ENCODE measurements at places on chromosomes 6 and 20.

GRCh38 chr6:110511401-110511800 lies 35.0 kb upstream of the SLC22A16 start:
- no peak for DNase-seq

DNA sequence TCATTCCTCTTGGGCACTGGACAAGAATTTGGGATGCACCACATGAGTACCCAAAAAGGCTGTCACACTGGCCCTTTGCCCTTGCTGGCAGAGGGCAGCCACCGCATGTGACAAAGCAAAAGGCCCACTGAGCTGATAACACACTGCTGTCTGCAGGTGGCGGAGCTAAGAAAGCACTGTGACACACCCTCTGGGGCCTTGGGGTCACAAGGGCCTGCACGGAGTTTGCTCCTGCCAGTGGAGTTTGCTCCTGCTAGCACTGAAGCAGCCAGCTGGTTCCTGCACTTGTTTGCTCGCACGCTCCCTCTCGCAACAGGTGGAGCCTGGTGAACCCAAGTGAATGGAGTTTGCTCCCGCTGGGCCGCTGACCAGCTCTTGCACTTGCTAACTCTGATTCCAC lies 132.6 kb downstream of the LCA5 start:
- DNase-seq: no peak

GRCh38 chr20:41365777-41366545 lies 657 bp downstream of the EMILIN3 start:
- no peak for DNase-seq

DNA sequence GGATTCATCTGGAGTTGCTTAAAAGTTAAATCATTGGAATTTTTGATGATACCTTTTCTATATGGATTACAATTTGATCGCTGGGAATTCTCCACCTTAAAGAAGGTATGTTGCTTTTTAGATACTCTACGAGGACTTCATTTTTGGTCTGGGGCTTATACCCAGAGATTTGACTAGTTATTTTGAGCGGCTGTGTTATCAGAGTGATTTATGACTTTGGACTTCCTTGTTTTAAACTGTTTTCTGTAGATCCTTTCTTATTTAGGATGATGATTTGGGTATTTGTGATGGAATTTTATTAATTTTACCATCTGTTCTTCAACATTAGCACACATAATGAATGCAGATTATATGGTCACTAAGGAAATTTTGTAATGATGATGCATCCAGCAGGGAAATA lies 75.2 kb downstream of the SOX4 start:
- DNase-seq: no peak

DNA sequence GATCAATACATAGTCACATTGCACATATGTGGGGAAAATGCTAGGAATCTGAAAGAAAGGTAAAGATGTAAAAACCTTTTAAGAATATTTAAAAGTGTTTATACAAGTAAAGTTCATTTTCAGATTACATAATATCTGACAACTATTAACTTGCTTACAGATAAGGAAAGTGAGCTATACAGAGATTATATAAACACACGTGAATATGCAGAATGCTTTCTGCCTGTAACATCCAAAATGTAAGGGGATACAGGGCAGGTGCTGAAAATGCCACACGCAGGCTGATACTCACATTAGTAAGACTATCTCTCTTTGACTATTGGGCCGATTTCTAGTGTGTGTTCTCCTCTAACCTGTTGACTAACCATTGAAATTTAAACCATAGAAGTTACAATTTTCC lies 17.9 kb upstream of the MAP7 start:
- no peak for DNase-seq

DNA sequence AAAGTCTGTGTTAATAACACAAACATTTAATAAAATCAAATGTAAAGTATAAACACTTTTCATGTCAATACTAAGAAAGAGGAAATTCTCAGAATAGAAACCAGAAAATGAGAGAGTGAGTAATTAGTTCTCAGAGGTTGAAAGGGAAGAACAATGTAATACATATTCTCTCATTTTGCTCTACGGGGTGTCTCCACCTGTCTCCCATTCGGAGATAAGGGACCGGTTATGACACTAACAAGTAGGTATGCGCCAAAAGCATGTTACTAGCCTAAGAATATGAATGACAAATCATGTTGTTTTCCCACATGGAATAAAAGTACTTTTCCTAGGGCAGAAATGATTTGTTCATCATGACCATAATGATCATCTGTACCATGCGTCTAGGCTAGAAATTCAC lies 35.6 kb upstream of the PRELID3B start:
- no peak for DNase-seq

GRCh38 chr6:37830225-37830624 lies 10.7 kb downstream of the ZFAND3 start:
- no peak for DNase-seq

DNA sequence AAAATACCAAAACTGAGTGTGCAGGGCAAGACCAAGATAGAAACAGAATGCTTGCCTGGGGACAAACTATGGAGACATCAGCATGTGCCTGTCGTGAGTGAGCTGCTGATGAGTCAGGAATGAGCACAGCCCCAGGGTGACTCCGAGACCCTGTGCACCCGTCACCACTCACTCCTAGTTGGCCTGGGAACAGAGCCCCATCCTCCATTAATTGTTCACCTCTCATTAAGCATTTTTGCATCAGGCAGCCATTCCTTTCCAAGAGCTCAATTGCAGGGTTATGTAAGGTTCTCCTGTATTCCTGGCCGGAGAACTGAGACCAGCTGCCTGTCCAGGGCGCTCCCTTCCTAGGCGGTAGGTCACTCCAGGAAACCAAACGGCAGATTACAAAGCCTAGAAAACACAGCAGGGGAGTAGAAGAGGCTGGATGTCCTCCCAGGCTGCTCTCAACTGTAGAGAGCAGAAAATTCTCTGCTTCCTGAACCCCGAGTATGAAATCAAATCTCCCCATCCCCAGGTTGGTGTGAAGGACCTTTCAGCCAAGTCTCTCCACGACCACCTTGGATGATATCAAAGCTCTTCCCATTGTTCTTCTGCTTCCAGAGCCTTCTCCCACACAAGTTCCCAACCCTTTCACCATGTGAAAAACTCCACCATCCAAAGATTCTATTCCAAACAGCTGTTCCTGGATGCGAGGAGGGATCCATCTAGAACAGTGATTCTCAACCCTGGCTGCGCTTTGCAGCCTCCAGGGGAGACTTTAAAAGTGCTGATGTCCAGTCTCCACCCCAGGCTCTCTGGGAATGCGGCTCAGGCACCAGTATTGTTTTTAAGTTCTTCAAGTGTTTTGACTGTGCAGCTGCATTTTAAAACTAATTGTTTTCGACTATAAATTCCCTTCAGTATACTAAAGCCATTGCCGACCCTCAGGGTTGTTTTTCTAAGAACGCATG lies 532.6 kb upstream of the JARID2 start:
- no peak for DNase-seq

DNA sequence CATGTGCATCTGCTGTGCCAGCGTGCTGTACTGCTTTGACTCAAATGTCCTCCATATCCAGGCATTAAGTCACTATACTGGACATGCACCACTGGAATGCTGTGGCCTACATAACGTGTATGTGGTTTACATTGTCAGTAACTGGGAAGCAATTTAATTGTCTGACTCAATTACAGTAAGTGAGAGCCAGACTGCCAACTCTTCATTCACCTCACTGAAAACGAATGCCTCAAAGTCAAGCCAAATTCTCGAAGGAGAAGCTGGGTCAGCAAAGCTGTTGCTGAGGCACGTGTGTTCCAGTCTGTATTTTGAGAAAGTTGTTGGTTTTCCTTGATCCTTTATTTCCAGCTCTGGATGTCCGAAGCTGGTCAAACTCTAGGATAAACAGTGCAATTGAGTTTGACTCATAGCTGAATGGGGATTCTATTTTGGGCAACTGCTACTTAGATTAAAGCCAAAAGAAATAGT lies 534.3 kb downstream of the COL12A1 start:
- DNase-seq: no peak

DNA sequence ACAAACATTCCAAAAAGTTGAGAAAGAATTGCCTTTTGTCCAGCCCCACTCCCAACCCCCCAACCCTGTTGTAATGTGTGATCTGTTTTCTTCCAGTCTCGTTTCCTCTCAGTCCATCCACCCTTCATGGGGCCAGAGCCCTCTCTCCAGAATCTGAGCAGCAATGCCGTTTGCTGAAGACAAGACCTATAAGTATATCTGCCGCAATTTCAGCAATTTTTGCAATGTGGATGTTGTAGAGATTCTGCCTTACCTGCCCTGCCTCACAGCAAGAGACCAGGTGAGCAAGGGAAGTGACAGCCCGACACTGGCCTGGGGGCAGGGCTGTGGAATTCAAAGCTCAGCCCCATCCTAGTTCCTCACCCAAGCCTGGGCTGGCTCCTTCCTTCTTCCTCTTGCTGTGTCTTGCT lies 7.8 kb downstream of the MAVS start:
- DNase-seq: no peak

GRCh38 chr6:108654465-108655106 lies 93.9 kb downstream of the FOXO3 start:
- no peak for DNase-seq

DNA sequence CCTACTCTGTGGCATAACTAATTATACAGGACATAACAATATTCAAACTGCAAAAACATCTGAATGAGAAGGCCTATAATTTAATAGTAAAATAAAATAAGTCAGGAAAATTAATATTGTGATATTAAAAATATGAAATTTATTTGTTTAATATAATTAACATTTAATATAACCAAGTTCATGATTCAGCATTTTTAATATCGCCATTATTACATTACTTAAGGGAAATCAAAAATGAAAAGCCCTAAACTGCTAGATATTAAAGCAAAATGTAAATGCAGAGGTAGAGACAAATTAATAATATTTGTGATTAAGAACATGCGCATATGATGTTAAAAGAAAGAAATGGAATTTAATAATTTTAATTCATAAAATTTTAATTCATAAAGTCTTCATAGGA lies 683.4 kb upstream of the EYS start:
- no peak for DNase-seq

DNA sequence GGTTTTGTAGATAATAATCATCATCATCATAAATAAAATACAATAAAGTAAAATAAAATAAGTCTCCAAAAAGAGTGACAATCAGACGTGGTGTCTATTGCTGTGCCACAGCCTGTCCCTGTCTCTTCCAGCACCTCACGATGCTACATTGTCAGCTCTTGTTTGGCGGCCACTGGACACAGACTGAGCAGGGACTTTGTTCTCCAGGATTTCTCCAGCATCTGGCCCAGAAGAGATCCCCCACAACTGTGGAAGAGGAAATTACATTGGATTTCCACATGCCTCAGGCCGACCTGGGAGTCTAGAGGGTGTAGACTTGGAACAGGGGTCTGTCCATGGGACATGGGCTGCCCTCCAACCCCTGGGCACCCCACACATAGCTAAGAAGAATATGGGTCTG lies 39.2 kb upstream of the RALY start:
- no peak for DNase-seq

DNA sequence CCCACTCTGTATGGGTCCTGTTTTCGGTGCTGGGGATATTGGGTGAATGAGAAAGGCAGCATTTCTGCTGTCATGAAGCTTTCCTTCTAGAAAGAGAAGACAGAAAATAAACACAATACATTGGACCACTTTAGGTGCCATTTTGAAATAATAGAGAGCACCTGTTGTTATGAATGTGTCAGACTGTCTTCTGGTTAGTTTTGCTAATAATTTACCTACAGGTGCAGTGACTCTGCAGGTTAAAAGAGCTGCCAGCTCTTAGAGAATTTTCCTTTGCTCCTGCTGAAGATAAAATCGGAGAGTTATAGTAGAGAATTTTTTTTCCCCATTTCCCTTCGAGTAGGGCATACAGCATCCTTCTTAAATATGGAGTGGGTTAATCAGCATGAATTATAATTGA lies 21.9 kb upstream of the GCLC start:
- DNase-seq: no peak

GRCh38 chr6:152225241-152225934 lies 411.8 kb downstream of the SYNE1 start:
- no peak for DNase-seq

DNA sequence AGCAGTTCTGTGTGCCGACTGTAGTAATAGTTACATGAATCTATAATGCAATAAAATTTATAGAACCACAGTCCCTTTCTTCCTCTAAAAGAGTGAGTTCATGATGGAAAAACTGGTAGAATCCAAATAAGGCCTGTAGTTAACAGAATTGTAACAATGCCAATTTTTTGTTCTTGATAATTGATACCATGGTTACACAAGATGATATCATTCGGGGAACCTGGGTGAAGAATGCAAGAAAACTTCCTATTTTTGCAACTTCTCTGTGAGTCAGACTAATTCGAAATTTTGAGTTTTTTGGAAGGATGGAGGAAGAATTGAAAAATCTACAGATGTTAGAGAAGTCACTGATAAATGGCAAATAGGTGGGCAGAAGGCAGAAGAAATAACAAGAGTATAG lies 381.8 kb downstream of the CDKAL1 start:
- no peak for DNase-seq

GRCh38 chr6:157647261-157647915 lies 175.7 kb upstream of the SNX9 start:
- DNase-seq: no peak

- no peak for DNase-seq
Measured at GRCh38 chr6:14232889-14233288, 115.3 kb downstream of the CD83 start.

GRCh38 chr6:36769183-36769675 lies 70.0 kb downstream of the CPNE5 start:
- no peak for DNase-seq

DNA sequence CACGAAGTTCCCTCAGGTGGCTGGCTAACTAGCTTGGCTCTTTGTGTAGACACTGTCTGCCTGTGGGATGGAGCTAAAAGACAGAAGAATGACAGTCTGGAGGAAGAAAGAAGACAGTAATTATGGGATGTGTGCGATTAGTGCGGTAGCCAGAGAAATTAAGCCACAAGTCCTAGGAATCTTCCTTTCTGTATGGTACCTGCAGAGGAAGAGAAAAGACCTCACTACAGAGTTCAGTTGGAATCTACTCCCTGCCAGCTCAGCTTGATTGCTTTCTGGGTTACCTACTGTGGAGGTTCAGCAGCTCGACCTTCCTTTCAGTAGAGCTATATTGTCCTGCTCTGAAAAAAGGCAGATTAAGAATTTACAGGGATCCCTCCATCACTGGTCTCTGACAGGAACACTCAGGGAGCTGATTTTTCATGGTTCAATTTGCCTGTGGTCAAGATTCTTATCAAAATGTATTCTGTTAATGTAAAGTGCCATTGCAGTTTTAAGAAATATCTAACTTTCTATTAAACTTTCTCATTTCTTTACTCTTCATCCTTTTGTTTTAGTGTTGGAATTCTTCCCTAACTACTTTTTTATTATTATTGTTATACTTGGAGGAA lies 187.2 kb downstream of the CENPW start:
- DNase-seq: no peak

- DNase-seq: no peak
Measured at GRCh38 chr20:50372770-50373088, 137.5 kb upstream of the PTPN1 start.
